ENCODE measurements at places on chromosomes 1 and 21.

DNA sequence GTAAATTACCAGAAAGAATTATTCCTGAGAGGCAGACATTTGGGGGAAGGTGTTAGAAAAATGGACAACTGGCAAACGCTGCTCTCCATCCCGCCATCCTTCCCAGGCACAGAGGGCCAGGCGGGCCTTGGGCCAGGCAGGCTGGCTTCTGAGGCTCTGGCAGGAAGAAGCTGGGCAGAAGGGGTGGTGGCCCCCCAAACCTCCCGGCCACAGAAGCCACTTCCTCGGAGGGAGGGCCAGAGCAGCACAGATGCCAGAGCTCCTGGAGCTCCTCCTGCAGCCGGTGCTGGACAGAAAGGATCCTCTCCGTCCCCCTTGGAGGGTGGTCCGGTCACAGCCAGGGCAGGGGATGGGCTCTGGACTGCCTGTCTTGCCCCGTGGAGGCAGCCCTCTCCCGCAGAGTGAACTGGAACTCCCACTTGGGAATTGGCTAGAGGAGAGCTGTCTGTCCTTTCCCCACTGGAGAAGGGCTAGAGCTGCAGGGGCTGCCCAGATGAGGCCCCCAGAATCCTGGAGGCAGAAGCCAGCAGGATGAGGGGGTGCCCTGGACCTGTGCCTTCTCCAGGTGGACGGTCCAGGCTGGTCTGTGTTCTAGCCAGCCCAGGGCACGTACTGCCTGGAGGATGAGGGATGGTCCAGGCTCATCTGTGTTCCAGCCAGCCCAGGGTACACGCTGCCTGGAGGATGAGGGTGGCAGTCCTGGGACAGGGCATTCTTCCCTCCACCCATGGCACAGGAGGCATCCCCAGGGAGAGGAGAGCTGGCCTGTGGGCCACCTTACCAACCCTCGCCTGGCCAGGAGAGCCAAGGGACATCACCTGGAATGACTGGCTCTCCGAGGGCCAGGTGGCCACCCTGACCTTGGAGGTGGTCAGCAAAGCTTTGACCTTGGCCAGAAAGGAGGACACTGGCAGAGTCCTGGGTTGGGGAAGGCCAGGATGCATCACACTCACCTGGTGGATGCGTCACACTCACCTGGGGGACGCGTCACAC, 47.4 kb upstream of the ACTRT2 start:
- no peak for DNase-seq

- no peak for DNase-seq
These were observed 485.4 kb downstream of the AMY1C start for GRCh38 chr1:104235141-104235540.

GRCh38 chr1:32345289-32345827, 9.3 kb upstream of the MARCKSL1 start:
- no peak for DNase-seq

GRCh38 chr1:219299420-219299819, 125.7 kb downstream of the LYPLAL1 start:
- no peak for DNase-seq
